Mesenteric fat pad (tissue), 1 donor: ENCODE measurements at places on chromosomes 13 and 19.

DNA sequence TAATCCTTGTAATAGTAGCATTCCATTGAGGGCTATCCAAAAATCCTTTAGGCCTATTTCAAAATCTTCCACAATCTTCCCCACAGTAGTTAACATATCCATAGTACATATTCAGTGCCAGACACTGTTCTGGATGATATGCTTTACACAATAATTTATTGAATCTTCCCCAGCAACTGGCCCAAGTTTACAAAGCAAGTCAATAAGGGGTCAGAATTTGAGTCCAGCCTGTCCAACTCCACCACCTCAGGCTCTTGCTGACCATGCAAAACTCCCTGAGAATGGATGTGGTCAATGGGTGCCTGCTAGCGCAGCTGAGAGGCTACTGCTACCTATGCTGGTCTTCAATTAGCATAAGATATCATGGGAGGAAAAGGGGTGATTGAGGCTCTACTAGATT lies 529.6 kb downstream of the FGF9 start:
- DNase-seq: no peak

- DNase-seq: no peak
Measured at GRCh38 chr13:98909016-98909415, 68.8 kb downstream of the DOCK9 start.

- DNase-seq: no peak
Measured at GRCh38 chr19:50492303-50493052, 15.8 kb upstream of the GARIN5A start.

- no peak for DNase-seq
Measured at GRCh38 chr19:1570836-1571235, 2.7 kb upstream of the MEX3D start.

GRCh38 chr19:4061178-4061682 lies 5.5 kb downstream of the ZBTB7A start:
- peak; percentile 96 for DNase-seq

DNA sequence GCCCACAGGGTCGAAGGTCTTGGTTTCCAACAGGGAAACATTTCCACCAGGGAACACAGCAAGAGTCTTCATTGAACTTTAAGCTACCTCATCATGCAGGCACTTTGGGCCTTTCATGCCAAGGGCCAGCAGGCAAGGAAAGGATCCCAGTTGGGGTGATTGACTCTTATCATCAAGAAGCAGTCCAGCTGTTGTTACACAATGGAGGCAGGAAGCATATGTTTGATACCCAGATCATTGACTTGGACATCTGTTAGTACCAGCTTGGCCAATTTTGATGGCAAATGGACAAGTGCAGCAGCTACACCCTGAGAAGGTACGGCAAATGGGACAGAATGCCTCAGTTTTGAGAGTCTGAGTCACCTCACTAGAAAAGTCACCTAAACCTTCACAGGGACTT lies 10.9 kb upstream of the RCBTB1 start:
- no peak for DNase-seq

DNA sequence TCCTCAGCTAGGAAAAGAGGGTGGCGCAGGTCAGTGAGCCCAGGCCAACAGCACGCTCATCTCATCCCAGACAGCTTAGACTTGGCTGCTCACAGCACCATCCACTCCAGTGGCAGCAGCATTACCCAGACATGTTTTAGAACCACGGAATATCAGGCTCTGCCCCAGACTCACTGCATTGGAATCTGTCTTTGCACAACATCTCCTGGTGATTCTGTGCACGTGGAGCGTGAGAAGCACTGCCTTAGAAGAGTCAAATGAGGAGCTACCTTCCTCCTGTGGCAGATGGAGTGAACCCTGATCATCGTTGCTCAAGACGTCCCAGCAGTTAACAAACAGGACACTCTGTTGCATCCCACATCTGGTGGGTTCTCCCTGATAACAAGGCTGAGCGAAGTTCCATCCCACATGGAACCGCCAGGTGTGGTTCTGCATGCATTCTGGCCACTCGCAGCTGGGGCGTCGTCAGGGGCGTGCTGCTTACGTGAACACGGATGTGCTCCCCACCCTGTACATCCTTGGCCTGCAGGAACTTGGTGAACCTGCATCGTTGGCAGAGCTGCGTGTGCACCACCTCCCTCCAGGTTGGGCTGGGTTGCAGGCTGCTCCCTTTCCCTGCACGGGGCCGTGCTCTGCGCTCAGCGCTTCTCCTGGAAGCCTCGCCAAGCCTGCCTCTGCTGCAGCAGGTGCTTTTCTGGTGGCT lies 25.2 kb upstream of the ATP11A start:
- peak; percentile 83 for DNase-seq
